Esophagus squamous epithelium (tissue), 5 donors: ENCODE measurements at places on chromosomes 6 and 20. TPM values are rescaled to one million over a fixed set of nuclear protein-coding genes. Genes with fewer than 3 reads are reported as not detected.

Gene BTNL2
- total RNA-seq = not detected

DNA sequence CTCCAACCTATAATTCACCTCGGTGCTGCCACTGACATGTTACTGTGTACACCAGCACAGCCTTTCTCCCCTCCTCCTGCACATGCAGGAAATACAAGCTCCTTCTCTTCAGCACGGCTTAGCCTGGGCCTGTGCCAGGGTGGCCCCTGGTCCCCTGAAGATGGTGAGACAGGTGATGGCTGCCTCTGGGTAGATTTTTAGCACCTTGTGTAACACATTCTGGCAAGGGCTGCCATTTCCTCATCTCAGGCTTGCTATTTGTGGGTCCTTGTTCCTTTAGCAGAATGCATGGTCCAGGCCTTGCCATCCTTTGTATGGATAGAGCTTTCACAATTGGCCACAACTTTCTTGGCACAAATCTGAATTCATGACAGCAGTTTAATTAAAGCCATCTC is 151.3 kb downstream of the CDC5L start:
- H3K4me3 ChIP-seq = no peak overlapping the region
- no peaks in the 10 kb centered on the region for H3K27me3 ChIP-seq
- H3K4me1 ChIP-seq = no peaks in the 10 kb centered on the region

- H3K36me3 ChIP-seq = no peaks in the 10 kb centered on the region
- no peaks in the 10 kb centered on the region for H3K4me1 ChIP-seq
- no peaks in the 10 kb centered on the region for H3K27me3 ChIP-seq
- no peak for DNase-seq
- no peak overlapping the region for H3K4me3 ChIP-seq
- no peak overlapping the region for H3K27ac ChIP-seq
Measured at GRCh38 chr6:7784248-7784647, 58.3 kb downstream of the BMP6 start.

Gene NRSN2
- 3.7 TPM for total RNA-seq

Gene ELOVL2
- total RNA-seq = 0.06 TPM

- no peak for DNase-seq
- no peaks in the 10 kb centered on the region for H3K27me3 ChIP-seq
- H3K27ac ChIP-seq = no peak overlapping the region
- H3K36me3 ChIP-seq = no peaks in the 10 kb centered on the region
Measured at GRCh38 chr6:153129873-153130514, 1.1 kb downstream of the RGS17 start.

DNA sequence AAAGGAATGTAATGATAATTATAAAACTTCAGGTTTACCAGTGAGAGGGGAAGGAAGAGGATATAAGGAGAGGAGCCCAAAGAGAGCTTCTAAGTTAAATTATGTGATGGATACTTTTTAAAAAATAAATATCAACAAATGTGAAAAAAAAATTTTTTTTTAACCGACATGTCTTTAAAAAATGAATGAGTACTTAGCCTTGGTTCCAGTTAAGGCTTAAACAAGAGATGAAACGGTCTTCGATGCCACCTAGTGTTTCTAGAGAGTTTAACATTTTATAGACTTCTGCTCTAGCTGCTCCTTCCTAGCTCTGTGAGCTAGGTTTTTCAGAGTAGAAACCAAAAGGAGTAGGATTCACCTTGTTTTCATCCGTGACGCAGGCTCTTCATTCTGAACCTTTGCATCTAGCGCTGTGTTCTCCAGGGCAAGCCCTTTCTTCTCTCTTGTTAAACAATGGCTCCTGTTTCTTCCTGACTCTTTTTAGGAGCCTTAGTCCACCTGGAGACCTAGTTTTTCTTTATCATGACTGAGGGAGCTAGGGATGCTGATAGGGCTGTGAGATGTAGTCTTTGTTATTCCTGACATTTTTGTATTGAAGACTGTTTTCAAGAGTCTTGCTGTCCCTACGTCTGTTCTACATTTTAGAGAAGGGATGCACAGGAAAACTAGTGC is 42.4 kb upstream of the GNRH2 start:
- no peaks in the 10 kb centered on the region for H3K4me1 ChIP-seq
- H3K4me3 ChIP-seq = no peak overlapping the region

Gene WFDC10B
- not detected for total RNA-seq

GRCh38 chr6:97702248-97702647 is 419.2 kb upstream of the MMS22L start:
- no peaks in the 10 kb centered on the region for H3K27me3 ChIP-seq
- H3K27ac ChIP-seq = no peak overlapping the region
- H3K36me3 ChIP-seq = no peaks in the 10 kb centered on the region
- no peaks in the 10 kb centered on the region for H3K4me1 ChIP-seq
- no peak overlapping the region for H3K4me3 ChIP-seq
- no peak for DNase-seq

Gene DDAH2
- 27.0 TPM for total RNA-seq

Gene LY6G5C
- not detected for total RNA-seq
